ENCODE measurements at places on chromosomes 1 and 21. TPM values are rescaled to one million over a fixed set of nuclear protein-coding genes. Genes with fewer than 3 reads are reported as not detected.

The NPHS2 gene
- not detected for total RNA-seq

DNA sequence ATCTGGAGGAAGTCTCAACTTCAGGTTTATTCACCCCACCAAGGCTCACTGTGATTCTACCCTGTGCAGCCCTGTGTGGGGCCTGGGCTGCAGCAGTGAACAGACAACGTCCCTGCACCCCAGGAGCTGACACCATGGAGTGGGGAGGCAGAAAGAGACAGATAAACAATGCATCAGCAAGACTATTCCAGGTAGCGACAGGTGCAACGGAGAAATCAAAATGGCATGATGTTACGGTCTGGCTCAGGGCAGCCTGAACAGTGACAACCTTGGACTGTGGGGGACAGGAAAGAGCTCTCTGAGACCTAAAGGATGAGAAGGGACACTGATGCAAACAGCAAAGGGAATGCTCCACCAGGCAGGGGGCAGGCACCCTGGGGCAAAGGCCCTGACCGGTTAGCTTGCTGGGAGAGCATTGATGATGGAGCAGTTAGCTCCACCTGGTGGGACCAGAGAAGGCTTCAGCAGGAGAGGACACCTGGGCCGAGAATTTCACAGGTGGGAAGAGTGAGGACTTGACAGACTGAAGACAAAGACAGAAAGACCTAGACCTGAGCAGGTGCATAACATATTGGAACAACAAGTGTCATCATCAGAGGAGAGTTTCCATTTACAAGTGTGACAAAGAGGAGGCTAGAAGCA lies 589.9 kb downstream of the MATN1 start:
- DNase-seq, result no peak

The KPRP gene
- total RNA-seq, result not detected

- DNase-seq, result no peak
These were observed 366.3 kb downstream of the MRPL39 start for GRCh38 chr21:25240974-25241373.

DNA sequence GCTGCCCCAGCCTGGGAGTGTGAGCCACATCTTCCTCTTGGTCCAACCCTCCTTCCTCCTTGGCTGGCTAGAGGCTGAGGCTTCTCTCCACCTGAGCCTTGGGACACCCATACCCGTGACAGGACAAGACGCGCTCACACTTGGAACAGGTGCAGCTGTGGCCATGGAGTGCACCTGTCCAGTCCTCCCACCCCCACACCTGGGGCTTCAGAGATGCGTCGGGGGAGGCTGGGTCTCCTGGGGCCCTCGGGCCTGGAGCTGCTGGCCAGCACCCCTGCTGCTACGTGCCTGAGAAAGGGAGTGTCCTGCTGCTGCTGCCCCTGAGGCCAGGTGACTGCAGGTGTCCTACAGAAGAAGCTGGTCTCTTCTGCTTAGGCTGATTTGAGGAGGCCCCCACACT lies 37.0 kb upstream of the TMEM52 start:
- no peak for DNase-seq
